ENCODE measurements at places on chromosomes 7 and 10.

DNA sequence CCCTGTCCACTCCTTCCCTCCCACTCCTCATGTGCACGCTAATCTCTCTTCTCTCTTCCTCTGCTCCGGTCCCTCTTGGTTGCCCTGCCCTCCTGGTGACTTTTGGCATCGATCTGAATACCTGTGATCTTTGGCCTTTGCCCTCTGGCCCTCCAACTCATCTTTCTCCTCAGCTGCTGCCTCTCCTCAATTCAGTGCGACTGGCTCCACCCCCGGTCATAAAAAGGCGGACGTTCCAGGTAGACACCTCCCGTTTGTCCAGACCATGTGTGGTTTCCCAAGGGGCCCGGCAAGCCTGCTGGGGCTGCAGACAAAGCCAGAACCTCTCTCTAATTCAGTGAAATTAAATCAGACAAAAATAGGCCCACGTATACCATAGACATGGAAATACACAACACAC is 96.8 kb downstream of the COL13A1 start:
- no peak for DNase-seq

DNA sequence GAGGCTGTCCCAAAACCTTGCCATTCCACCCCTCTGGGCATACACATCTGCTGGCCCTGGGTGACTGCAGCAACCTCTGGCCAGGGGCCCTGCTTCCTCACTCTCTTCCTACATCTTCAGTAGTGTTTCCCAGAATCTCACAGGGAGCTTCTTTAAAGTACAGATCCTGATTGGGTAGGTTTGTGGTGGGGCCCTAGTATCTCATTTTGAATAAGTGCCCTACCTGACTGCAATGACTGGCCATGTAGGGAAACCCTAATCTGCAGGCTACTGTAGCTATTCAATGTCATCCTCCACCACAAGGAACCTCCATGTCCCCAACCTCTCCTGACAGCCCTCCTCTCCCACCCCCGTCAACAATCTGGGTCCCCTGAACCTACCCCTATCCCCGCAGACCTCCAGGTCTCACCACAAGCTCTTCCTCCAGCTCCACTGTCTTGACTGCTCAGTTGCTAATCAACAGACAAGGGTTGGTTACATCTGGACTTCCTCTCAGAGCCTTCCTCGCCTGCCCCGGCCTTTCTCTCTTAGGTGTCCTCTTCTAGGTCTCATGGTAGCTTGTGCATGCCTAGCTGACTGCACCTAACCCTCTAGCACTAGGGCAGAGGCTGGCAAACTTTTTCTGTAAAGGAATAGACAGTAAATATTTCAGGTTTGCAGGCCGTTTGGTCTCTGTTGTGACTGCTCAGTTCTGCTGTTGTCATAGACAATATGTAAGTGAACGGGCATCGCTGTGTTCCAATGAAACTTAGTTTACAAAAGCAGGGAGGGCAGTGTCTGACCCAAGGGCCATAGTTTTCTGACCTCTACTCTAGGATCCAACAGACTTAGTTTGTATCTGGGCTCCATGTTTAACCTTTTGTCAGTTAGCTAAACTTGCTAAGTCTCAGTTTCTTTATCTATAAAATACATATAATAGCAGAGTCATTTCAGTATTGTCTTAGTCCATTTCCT is 121.1 kb downstream of the AOAH start:
- DNase-seq = no peak

GRCh38 chr10:23826421-23826820 is 382.5 kb upstream of the KIAA1217 start:
- DNase-seq = no peak

DNA sequence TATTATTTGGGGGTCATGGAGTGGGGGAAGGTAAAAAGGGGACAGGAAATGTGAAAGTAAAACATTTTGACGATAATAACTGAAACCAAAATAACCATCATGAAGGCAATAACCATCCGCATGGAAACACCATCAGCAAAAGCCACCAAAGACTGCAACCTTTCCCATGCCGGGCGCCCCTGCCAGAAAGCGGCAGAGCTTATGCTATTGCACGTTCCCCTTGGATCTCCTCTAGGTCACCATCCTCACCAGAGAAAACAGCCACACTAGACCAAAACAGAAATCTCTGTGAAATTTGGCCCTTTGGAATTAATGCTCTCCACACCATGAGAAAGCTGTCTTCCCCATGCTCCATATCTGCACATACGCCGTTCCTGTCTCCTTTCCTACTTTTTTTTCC is 31.1 kb downstream of the DRGX start:
- DNase-seq = no peak

DNA sequence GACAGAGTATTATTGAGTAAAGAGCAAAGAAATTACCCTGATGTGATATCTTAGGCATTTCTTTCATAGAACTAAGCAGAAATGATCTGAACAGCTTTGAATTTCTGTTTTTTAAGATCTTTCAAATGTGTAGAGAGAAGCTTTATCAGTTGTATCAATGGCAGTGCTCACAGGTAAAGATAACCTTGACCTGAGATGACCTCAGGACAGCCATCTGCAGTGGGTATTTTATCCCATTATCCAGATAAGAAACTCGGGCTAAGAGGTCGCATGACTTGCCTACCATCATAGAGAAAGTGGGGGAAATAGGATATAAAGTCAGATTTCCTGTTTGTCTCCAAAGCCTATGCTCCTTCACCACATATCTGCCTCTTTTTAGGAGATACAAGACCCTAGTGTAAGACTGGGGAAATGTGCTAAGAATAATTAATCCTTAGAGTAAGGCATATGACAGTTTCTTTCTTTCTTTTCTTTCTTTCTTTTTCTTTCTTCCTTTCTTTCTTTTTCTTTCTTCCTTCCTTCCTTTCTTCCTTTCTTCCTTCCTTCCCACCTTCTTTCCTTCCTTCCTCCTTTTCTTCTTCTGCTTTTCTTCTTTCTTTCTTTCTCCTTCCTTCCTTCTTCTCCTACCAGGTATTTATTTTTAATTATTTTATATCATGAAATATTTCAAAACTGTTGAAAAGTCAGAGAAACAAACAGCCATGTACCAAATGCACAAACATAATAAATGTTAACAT is 10.9 kb downstream of the PLA2G12B start:
- DNase-seq = no peak

GRCh38 chr10:81215498-81215897 is 659.5 kb upstream of the NRG3 start:
- DNase-seq = no peak

DNA sequence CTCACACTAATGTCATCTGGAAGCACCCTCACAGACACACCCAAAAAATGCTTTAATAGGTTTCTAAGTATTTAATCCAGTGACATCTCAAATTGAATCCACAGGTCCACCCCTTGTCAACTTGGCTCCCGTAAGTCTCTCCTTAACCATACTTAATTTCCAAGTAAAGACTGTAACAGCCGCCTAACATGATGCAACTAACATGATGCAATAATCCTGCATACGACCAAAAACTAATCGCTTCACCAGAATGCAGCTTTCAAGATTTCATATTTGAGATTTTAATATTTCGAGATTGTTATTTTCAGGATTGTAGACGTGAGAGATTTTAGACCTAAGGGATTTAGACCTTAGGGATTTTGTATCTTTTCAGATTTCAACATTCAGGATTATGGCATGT is 3.7 kb upstream of the HDAC9 start:
- DNase-seq = no peak

GRCh38 chr10:45456822-45457221 is 82.8 kb downstream of the ALOX5 start:
- no peak for DNase-seq

- no peak for DNase-seq
Measured at GRCh38 chr7:69622960-69623359, 24.7 kb downstream of the AUTS2 start.

- no peak for DNase-seq
Measured at GRCh38 chr10:103333934-103334520, 16.9 kb downstream of the PCGF6 start.

DNA sequence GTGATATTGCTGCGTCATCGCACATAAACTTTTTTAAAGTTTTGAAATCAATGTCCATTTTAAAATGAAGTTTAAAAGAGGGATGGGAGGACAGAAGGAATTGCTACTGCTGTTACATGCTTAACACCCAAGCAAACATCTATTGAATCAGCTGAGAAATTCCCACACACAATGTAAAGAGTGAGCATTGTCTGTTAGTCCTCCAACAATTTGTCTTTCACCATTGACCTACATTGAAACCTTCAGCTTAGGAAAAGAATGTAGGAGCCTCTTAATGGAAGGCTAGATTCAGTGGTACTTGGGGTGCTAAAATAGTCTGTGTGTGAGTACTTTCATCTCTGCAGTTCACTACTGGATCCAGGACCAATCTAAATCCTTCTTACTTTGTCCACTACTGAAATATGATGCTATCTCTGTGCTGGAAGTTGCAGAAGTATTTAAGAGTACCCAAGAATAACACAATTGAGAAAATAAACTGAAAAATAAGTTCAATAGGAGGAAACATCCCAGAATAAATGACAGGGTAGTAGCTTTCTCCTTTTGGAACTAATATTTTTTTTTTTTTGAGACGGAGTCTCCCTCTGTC is 23.8 kb upstream of the FBXW4 start:
- no peak for DNase-seq

DNA sequence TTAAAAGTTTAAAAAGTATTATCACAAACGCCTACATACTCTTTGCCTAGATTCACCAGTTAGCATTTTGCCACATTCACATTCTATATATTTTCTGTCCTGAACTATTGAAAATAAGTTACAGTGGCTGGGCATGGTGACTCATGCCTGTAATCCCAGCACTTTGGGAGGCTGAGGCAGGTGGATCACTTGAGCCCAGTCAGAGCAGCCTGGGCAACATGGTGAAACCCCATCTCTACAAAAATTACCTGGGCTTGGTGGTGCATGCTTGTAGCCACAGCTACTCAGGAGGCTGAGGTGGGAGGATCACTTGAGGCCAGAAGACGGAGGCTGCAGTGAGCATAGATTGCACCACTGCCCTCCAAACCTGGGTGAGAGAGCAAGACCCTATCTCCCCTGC is 5.3 kb downstream of the ARPC1A start:
- no peak for DNase-seq

- no peak for DNase-seq
Measured at GRCh38 chr7:67550801-67551436, 554.3 kb downstream of the TYW1 start.

DNA sequence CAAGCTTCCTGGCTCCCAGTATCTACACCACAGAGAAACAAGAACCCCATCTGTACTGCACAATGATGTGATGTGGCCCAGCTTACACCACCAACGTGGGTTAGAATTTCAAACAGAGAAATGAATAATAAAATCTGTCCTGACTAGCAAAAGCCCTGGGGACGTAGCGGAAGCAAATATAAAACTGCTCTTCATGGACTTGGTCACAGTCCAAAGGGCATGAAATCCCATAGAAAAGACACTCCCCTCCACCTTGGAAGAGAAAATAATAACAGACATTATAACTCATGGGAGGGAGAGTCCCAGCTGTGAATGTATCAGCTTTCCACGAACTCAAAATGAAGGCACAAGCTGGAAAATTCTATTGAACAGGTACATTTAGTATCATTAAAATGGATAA is 205.3 kb upstream of the GALNT17 start:
- no peak for DNase-seq

- no peak for DNase-seq
Measured at GRCh38 chr7:2399848-2400587, 3.4 kb upstream of the CHST12 start.

- DNase-seq = no peak
Measured at GRCh38 chr10:125201108-125201524, 40.8 kb upstream of the CTBP2 start.

GRCh38 chr7:138970952-138971351 is 10.2 kb downstream of the KIAA1549 start:
- DNase-seq = no peak

GRCh38 chr10:48564466-48565160 is 40.3 kb downstream of the ARHGAP22 start:
- DNase-seq = no peak

- DNase-seq = no peak
Measured at GRCh38 chr10:71463111-71463510, 66.4 kb downstream of the CDH23 start.

DNA sequence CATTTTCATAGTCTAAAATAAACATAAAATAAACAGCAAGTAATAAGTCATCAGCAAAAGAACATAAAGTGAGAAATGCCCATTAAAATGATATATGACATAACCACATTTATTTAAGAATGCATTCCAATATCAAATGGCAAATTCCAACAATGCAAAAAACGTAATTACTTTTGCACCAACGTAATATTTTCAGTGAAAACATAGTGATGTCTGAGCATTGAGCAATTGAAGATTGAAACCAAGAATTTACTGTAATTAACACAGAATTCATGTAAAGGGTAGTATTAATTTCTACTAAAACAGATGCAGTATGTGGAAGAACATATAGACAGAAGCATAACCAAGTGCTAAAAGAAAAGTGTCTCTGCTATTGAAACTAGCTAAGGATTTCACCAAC is 123.0 kb upstream of the TNS3 start:
- DNase-seq = no peak

- DNase-seq = no peak
Measured at GRCh38 chr10:50293513-50294313, 42.4 kb upstream of the ASAH2 start.

DNA sequence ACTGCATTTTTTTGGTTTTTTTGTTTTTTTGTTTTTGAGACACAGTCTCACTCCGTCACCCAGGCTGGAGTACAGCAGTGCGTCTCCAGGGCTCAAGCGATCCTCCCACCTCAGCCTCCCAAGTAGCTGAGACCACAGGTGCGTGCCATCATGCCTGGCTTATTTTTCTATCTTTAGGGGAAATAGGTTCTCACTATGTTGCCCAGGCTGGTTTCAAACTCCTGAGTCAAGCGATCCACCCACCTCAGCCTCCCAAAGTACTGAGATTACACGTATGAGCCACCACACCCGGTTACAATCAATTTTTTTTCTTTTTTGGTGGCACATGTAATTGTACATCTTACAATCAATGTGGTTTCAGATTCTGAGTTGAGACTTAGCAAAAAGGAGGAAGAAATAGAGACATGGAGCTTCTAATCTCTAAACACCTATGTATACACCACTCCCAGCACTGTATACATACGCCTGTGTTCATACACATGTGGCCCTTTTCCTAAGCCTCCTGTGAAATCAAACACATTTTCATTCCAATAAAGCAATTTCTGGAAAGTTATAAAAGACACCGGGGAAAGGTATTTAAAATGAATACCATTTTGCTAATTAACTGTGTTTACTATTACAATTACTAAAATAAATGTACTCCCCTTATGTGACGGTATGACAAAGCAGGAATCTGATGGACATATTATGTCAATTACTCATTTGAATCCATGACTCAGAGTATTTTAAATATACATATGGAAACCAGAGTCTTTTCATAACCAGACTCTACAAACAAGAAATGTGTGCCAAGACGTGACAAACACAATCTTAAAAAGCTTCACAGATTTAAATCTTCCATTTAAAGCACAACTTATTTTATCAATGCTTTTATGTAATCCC is 40.9 kb downstream of the SMURF1 start:
- peak; percentile 41 for DNase-seq

DNA sequence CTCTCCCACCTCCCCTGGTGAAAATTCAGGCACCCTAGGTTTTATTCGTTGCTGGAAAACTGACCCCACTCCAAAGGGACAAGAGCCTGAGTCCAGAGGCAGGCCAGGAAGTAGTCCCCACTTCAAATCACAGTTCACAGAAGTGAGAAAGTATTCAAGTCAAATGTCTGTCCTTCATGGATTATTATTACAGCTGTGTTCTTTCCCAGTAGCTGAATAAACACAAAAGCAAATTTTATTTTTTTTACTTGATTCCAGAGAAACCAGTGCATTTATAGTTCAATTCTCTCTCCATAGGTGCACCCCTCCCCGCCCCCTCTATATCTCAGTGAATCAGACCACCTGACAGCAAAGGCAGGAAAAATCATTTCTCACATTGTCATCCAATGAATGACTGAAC is 113.8 kb upstream of the COL1A2 start:
- no peak for DNase-seq

- DNase-seq = no peak
Measured at GRCh38 chr7:3371601-3372000, 70.5 kb downstream of the SDK1 start.
